ENCODE measurements at places on chromosomes 7 and 10.

DNA sequence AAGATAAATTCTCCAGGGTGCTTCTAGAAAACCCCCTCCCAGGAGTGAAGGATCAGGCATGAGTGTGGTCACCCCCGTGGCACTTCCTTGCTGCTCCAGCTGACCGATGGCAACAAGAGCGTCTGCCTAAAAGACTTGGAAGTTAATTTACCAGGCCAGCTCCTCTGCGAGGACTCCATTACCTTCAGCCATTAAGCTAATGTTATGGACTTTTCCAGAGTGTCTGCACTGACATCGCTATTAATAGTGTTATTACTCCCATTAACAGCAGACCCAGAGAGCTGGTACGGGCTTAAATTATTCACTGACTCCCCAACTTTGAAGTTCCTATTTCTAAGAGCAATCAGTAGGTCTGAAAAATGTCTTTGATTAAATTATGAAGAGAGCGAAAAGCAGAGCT, 345.8 kb downstream of the PLXNA4 start:
- DNase-seq, result no peak

DNA sequence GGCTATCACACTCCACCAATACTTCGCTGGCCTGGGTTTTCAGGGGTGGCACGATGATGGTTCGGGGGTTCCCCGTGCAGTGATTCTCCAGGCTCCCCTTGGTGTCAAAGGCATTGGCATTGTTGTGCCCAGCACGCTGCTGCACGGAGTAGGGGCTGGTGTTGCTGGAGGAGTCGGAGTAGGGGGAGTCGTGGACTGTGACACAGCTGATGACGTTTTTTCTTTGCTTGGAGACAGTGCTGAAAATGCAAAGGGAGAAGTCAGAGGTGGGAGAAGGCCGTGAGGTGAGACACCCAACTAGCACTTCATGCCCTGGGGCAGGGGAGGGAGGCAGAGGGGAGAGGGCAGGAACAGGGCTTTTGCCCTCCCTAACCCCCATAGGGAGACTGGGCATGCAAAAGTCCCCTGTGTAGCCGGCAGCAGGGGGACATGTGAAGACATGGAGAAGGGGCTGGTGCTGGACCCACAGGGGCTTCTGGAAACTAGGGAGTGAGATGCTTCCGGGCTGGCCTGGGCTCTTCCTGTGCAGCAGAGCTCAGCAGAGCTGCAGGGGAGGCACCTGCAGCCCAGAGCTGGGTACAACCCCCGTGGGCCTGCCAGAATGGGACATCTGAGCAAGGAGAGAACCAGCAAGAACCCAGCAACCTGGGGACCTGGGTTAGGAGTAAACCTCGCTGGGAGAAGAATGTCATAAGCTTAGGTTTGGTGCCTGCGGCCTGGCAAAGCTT, 60.5 kb downstream of the CLEC2L start:
- DNase-seq, result no peak

DNA sequence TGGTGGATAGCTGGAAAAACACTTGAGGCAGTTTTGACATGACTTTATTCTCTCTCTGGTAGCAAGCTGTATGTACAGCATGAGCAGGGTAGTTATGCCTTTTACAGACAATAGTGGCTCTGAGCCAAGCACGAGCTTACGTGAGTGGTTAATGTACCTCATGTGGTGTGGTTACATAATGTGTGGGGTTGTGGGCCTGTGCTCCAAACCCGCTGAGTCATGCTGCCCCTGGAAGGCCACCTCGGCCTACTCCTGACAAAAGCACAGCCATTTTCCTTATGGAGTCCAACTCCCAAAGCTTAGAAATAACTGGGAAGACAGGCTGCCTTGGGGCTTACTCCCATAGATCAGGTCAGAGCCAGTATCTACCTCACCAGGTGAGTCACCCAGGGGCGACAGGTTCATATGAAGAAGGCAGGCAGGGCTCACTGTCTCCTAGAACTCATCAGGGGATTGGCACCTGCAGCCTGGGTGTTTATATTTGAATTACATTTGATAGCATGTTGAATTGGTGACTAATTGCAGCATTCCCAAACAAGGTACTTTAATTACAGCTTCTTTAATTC, 404.5 kb downstream of the ADRA2A start:
- DNase-seq, result no peak

DNA sequence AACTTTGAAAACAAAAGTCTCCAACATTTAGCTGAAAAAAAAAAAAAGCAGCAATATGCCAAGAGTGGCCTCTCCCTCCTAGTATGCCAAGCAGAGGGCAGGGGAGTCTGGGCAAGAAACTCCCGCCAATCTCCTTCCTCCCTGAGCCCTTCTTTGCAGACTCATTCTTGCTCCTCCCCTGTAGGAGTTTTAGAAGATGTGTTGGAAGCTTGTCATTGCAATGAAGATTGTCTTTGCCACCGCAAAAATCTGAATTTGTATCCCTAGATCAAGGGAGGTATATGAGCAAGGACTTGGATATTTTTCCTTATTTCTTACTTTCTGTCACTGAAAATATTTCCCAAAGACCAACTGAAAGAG, 2.6 kb upstream of the TNS3 start:
- DNase-seq, result no peak

- DNase-seq, result no peak
These were observed 43.9 kb downstream of the PNLIPRP2 start for GRCh38 chr10:116664631-116665030.

Measured in NCI-H1105 (cell line).